ENCODE measurements at places on chromosomes 2 and 18.

DNA sequence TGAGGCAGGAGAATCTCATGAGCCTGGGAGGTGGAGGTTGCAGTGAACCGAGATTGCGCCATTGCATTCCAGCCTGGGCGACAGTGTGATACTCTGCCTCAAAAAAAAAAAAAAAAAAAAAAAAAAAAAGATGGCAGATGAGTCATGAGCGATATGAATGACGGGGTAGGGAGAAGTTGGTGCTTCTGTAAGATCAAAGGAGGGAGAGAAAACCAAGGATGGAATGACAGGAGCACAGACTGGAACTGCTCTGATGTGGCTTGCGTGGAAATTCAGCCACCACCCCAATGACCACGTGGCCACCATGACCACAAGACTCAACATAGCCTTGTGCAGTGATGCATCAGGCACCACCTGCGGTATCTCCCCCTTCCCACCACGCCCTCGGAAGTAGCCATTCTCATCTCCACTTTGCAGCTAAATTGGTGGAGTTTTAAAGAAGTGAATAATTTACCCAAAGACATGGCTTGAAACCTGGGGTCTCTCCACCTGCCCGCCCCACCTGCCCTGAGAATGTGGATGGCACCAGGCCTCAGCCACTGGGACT lies 96.0 kb downstream of the ACKR3 start:
- no peak for DNase-seq

DNA sequence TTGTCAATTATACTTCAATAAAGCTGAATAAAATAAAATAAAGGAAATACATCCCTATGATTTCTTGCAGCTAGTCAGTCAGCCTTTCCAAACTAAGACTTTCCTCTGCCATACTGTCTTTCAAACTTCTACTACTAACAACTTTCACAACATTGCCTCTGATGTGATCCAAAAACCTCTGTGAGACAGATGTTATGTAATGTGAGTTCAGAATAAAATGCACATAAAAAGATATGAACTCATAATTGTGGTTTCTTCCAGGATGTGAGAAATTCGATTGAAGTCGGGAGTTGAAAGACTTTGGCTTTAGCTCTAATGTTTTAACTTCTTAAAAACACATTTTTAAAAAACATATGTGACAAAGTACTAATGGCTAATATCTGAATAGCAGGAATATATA lies 98.7 kb downstream of the PIGN start:
- DNase-seq = no peak

GRCh38 chr2:223123855-223124610 lies 72.0 kb downstream of the KCNE4 start:
- no peak for DNase-seq

DNA sequence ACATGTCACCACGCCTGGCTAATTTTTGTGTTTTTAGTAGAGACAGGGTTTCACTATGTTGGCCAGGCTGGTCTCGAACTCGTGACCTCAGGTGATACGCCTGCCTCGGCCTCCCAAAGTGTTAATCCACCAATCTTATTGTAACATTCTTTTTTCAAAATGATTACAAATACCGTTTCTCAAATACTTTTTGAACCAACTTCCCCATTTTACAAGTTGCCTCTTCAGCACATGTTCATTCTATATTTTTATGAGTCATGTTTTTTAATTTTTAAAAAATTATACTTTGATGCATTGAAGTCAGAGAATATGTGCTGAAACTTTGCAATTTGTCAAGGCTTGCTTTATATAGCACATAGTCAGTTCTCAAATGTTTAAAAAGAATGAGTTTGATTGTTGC lies 58.2 kb downstream of the QPCT start:
- no peak for DNase-seq

GRCh38 chr18:45981821-45982220 lies 14.7 kb upstream of the EPG5 start:
- DNase-seq = no peak

GRCh38 chr2:242098034-242098433 lies 228.5 kb downstream of the RTP5 start:
- no peak for DNase-seq

DNA sequence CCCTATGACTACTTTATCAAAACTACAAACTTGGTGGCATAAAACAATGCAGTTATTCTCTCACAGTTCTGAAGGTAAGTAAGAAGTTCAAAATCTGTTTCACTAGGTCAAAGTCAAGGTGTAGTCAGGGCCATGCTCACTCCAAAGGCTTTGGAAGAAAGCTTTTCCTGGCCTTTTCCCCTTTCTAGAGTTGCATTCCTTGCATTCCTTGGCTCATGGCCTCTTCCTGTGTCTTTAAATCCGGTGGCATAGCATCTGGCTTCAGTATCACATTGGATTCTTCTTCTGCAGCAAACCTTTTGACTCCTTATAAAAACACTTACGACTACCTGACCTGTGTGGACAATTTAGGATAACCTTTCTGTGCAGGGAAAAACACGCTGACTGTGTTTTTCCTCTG lies 543.5 kb upstream of the HNMT start:
- DNase-seq = no peak

GRCh38 chr18:11851806-11852337 lies 659 bp downstream of the CHMP1B start:
- no peak for DNase-seq

DNA sequence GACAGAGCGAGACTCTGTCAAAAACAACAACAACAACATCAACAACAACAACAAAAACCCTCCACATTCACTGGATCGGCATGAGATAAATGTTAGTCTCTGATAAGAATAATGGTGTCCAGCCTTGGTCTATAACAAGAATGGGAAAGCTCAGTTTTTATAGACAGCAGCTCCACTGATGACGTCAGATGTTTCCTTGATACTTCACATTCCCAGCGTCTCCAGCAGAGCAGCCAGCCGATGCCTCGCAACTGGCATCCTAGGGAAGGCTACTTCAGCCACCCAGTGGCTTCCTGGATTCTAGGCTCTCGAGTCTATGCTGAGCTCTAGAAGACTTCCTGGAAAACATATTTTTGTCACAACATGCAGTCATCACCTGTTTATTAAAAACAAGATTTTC lies 271.4 kb upstream of the SMIM21 start:
- no peak for DNase-seq

- no peak for DNase-seq
Measured at GRCh38 chr18:37543321-37543720, 22.3 kb downstream of the CELF4 start.

DNA sequence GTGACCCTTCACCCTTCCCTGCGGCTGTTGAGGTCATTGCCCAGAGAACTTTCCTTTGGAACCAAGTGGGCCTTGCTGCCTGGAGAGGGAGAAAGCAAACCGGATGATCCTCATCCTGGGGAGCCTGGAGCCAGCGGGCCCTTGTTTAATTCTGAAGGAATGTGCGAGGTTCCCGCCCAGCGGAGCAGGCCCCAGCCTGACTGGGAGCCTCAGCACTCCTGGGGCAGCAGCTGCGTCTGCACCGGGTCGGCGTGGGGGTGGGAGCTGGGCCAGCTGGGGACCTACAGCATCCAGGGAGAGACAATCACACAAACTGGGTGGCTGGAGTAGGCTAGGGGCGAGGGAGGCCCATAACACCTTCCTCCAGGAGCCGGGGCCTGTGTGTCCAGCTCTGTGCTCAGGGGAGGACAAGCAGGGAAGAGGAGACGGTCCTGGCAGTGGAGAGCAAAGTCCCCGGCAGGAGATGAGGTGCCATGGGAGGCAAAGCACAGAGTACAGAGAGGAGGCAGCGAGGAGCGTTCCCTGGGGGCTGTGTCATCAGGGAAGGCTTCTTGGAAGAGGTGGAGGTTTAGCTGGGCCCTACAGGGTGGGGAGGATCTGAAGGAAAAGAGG lies 61.9 kb upstream of the HAAO start:
- no peak for DNase-seq

- no peak for DNase-seq
Measured at GRCh38 chr2:39497082-39497801, 60.2 kb upstream of the MAP4K3 start.

- no peak for DNase-seq
Measured at GRCh38 chr2:47486841-47487497, 84.0 kb downstream of the MSH2 start.

DNA sequence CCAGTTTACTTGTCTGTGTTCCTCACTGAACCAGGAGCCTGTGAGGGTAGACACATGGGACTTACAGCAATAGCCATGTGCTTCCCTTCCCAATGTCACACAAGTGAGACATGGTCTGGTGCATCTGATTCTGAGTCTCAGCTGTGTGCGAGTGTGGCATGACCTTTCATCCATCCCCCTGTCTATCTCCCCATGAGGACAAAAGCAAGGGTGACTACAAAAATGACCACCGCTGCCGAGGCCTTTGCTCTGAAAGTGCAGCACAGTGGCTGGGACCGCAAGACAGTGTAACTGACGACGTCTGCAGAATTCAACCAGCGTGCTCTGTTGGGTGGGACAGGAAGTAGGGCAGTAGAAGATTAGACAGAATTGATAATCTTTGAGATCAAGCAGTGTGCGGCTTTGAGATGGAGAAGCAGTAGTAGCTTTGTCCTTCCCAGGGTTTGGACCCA lies 50.5 kb downstream of the RAB31 start:
- DNase-seq = no peak

DNA sequence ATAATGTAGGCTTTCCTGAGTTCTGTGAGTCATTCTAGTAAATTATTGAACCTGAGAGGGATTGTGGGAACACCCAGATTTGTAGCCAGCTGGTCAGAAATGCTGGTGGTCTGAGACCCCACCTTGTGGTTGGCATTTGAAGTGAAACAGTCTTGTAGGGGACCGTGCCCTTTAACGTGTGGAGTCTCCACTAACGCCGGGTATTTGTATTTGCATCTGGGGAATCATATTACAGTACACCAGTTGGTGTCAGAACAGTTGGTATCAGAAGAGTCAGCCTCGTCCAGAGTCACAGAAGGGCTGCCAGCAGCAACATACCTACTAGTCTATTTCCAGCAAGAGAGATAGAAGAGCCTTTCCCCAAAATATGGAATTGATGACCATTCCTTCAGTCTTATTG lies 38.3 kb upstream of the PTPN4 start:
- no peak for DNase-seq

GRCh38 chr2:230412371-230412711 lies 3.7 kb upstream of the SP100 start:
- no peak for DNase-seq

GRCh38 chr2:126823951-126824350 lies 74.7 kb upstream of the TEX51 start:
- no peak for DNase-seq

- no peak for DNase-seq
Measured at GRCh38 chr2:161424394-161424769, 8.3 kb downstream of the TBR1 start.

DNA sequence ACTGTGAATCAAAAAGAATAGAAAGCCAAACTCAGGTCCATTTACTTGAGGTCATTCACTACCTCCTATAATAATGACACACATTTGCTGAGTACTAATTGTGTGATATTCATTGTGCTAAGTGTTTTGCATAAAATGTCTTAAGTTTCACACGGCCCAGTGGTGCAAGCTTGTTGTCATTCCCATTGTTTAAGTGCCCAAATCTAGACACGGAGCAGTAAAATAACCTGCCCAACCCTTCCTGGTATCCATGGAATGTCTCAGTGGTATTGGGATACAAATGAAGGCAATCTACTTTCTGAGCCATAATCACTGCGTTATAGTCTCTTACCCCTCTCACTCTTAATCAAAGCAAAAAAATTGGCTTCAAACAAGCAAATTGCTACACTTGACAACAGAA lies 233.3 kb downstream of the NCKAP5 start:
- DNase-seq = no peak

DNA sequence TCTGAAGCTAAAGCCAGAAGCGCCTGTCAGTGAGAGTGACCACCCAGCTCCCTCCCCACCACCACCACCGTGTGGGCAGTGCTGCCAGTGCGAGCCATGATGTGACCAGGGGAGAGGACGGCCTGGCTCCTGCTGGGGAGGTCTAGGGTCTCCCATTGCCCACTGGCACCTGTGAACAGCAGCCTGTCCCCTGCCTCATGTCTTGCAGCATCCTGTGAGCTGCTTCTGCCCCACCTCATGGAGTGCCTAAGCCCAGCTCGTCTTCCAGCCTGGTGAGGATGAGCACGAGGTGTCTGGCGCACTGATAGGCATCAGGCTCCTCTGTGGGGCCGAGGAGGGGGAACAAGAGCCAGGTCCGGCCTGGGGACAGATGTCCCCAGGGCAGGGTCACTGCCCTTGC lies 61.4 kb downstream of the FAM168B start:
- no peak for DNase-seq

GRCh38 chr2:8682719-8683667 lies 1.1 kb downstream of the ID2 start:
- peak; percentile 35 for DNase-seq

GRCh38 chr2:55118643-55119083 lies 68.4 kb upstream of the RTN4 start:
- DNase-seq = no peak

DNA sequence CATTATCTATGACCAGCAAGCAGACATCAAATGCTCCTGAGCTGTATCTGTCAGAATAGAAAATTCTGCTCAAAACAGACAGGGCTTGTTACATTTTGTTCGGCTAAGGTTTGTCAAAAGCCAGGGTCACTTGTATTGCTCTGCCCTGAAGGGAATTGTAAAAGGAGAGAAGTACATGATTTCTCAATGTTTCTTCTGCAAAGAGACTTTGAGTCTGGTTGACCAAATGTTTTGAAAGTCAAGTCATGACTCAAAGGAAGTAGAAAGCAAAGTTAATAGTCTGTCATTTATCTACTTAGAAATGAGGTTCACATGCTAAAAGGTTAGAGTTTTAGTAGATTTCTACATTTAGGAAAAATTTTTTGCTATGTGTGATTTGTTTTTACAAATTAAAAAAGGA lies 1624.1 kb upstream of the ZEB2 start:
- DNase-seq = no peak

DNA sequence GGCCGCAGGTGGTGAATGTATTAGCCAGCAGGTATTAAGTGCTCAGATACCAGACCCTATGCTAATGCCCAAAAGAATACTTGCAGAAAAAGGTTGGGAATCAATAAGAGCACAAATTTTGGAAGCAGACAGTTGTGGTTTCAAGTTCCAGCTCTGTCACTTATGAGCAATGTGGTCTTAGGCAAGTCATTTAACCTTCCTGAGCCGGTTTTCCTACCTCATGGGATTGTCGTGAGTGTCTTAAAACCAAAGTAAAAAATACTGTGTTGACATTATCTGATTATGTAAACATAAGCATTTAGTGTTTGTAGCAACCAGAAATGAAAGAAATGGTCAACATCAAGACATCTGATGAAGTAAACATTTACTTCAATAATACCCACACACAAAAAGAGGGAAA lies 93.0 kb upstream of the CHST9 start:
- no peak for DNase-seq

DNA sequence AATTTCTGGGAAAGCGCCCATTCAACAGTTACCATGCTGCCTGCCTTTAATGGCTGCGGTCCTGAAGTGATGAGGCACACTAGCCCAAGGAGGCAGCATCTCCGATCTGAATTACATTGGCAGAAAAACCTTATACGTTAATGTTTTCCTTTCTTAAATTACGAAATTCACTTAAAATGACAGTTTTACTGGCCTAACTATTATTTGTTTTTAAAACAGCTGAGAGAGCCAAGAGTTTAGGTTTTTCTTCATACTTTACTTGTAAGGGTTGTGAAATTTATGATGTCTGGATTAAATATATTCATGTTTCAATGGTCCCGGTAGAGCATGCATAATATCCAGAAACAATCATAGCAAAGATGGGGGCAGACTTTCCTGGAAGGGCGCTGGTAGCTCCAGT lies 115.2 kb upstream of the REV1 start:
- no peak for DNase-seq

- no peak for DNase-seq
Measured at GRCh38 chr2:46770622-46771021, 145.0 kb downstream of the MCFD2 start.

GRCh38 chr2:237473878-237474441 lies 13.1 kb upstream of the MLPH start:
- DNase-seq = no peak

Measured in stimulated activated CD4-positive, alpha-beta T cell treated with anti-CD3 and anti-CD28 coated beads, Interleukin-12 subunit alpha, Interleukin-12 subunit beta, amount 100 ng/mL, for 24 hours (primary cell).